ENCODE measurements at places on chromosomes 6 and 20.

GRCh38 chr6:47248446-47248845 is 61.3 kb downstream of the TNFRSF21 start:
- DNase-seq = no peak

DNA sequence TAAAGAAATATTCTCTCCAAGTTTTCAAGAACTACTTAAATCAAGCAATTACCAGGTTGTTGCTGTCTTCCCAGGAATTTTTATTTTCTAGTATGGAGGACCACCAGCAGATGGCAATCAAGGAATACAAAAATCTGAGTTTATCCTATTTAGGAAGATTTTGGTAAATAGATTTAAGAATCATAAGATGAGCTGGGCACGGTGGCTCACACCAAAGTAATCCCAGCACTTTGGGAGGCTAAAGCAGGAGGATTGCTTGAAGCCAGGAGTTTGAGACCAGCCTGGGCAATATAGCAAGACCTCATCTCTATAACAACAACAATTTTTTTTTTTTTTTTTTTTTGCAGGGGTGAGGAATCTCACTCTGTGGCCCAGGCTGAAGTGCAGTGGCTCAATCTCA is 19.3 kb upstream of the SEC63 start:
- no peak for DNase-seq

DNA sequence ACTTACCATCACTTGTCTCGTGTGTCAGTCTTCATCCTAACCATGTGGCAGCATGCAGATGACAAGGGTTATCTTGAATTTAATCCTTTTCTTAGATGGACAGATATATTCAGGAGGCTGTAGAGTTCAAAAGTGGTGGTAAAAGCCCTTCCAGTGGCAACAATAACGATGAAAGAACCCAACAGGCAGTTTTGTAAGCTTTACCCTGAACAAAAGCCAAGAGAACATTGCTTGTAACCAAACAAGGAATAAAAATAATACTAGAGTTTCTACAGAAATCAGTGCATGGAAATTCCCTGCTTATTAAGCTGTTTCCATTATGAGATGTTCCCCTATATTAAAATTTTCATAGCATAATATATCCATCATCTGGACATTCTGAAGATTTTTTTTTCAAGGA is 69.7 kb downstream of the PDE7B start:
- no peak for DNase-seq

GRCh38 chr20:15339264-15339663 is 1001.9 kb upstream of the FLRT3 start:
- DNase-seq = no peak

DNA sequence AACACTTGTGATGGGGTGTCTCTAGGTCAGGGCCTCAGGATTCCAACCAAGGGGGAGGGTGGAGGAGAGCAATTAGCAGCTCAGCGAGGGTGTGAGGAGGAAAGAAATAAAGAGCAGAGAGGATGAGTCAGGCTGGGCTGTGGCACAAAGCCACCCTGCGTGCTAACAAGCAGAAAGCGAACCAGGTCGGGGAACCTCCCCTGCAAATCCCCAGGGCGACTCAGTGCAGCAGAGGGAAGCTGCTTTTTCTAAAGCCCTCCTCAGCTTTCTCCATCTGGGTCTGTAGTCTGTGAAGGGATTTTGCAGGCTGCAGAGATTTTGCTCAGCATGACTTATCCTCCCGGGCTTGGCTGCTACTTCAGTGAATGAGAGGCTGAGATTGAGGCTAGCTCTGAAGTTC is 6.6 kb upstream of the SPO11 start:
- no peak for DNase-seq

- no peak for DNase-seq
Observed at GRCh38 chr20:10217721-10218410, 764 bp upstream of the SNAP25 start.

- no peak for DNase-seq
Observed at GRCh38 chr6:33171880-33172687, 20.2 kb downstream of the COL11A2 start.

DNA sequence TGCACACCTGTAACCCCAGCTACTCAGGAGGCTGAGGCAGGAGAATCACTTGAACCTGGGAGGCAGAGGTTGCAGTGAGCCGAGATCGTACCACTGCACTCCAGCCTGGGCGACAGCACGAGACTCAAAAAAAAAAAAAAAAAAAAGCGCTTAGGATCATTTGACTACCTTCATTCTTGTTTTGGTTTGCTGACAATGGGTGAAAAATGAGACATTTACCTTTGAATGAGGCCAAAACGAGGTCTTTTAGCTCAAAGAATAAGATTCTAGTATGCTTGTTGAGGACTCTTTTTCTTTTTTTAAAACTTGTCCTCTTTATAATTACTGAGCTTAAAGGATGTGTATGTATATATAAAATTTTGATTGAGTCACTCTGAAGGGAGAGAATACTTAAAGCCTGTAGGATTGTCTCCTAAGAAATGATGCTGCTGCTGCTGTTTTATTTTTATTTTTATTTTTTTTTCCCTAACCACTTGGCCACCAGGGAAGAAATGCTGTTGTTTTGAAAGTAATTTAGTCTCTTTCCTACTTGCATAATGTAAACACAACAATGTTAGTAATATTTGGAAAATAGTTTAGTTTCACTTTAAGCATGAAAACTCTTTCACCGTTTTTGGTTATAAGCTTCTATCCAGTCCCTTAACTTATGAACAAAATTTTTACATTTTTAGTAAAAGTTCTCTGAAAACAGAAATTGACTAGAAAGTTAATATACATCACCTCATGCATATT is 7.9 kb downstream of the UBR2 start:
- no peak for DNase-seq

GRCh38 chr6:75334266-75335040 is 49.9 kb upstream of the TMEM30A start:
- no peak for DNase-seq

- no peak for DNase-seq
Observed at GRCh38 chr6:53692172-53692571, 26.6 kb upstream of the KLHL31 start.

- DNase-seq = no peak
Observed at GRCh38 chr20:25608774-25609173, 15.0 kb downstream of the NANP start.

GRCh38 chr6:123117145-123117908 is 121.3 kb downstream of the CLVS2 start:
- DNase-seq = no peak

Measured in SK-N-MC (cell line).